ENCODE measurements at places on chromosomes 7 and 10.
A peak's percentile ranks its signal among the peaks of the same experiment; 100 is the strongest.

DNA sequence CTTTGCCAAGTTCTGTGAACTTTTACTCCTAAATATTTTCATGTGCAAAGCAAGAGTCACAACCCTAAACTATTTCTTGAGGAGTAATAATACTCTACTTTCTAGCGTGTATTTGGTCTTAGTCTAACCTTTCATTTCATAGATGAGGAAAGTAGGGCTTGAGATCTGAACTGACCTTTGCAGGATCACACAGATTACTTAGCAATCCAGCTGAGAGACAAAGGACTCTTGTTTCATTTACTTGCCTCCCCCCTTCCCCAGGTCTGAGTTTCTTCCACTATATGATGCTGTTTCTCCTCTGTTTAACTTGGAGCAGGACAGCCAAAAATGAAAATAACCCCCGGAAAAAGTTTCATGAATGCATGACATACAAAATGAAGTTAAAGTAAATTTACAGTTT lies 75.3 kb upstream of the PTN start:
- no peak for DNase-seq

DNA sequence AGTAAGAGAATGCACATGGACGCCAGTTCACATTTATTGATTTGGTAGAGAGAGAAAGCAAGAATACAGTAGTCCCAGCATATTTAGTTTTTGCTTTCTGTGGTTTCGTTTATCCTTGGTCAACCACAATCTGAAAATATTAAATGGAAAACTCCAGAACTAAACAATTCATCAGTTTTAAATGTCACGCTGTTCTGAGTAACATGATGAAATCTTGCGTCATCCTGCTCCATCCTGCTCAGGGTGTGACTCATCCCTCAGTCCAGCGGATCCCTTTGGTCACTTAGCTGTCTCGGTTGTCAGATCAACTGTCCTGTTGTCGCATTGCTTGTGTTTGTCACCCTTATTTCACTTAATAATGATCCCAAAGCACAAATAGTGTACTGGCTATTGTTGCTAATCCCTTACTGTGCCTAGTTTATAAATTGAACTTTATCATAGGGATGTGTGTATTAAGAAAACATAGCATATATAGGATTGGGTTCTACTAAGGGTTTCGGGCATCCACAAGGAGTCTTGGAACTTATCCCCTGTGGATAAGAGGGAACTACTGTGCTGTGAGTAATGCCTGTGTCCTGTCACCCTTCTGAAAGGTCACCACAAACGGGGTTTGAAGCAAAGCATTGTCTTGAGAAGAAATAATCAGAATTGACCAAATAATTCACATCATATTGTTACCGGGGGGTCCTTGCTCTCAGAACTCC lies 73.6 kb downstream of the OTUD1 start:
- peak; percentile 90 for DNase-seq

DNA sequence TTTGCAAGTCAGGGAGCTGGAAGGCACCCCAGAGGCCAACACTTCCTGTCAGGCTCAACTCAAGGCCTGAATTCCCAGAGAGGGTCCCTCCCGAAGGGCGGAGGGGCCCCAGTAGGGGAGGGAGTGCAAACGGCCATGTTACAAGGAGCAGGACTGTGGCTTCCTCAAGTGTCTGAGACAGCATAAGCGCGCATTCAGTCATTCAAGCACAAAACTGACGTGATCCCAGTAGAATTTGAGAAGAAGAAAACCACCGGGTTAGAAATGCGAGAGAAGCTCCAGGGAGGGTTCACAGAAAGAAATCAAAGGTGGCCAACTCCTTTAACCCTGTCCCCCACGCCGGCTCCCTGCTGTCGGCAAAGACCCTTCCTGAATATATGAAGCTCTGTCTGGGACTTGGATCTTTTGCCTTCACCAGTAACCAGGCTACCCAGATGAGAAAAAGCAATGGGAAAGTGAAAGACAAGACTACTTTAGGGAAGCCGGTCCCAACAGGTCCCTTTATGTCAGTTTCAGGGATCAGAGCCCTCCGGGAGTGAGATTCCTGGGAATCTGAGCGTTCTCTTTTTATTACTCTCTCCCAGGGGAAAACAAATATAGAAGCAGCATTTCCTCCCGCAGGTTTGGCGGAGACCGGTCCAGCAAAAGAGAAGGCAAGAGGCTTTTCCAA lies 1.3 kb downstream of the AFAP1L2 start:
- no peak for DNase-seq

- peak; percentile 31 for DNase-seq
Observed at GRCh38 chr7:150665896-150666295, 19.6 kb upstream of the GIMAP2 start.

DNA sequence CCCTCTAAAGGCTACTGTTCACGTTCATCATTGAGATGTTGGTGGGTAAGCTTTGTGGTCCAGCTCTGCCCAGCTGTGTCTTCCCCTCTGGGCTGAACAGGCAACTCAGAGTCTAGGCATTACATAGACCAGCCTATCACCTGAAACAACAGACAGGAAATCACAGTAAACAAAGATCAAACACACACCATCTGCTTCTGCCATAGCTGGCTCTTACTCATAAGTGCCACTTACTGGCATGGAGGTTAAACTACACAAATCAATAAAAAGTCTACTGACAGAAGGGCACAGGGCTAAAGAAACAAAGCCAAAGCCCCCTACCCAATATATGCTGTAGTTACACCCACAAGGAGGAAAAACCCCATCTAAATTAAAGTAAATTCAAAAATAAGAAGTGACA lies 35.0 kb downstream of the SEPTIN14 start:
- no peak for DNase-seq

DNA sequence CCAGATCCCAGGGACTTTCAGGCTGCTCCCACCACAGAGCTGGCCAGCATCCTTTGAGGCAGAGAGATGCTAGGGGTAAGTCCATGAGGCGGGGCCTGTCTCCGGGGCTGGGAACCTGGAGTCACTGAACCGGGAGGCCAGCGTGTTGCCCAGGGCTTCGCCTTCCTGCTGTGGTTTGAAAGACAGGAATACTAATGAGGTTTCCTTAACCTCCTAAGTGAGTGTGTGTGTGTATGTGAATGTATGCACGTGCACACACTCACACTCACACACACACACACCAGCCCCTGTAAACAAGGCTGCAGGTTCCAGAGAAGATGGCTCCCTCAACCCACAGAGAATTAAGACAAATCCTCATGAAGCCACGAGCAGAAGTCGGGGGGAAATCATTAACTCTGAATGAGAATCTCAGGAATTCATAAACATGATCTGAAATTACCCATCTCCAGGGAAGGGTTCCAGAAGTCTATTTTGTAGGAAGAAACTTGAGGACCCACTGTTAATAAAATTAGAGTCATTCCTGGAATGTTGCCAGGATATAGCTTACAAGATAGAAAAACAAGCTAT lies 20.3 kb upstream of the PFKP start:
- DNase-seq, result no peak

- DNase-seq, result peak; percentile 50
Observed at GRCh38 chr7:45021604-45022296, 21.7 kb downstream of the CCM2 start.

- DNase-seq, result no peak
Observed at GRCh38 chr10:82238291-82238690, 363.3 kb downstream of the NRG3 start.

DNA sequence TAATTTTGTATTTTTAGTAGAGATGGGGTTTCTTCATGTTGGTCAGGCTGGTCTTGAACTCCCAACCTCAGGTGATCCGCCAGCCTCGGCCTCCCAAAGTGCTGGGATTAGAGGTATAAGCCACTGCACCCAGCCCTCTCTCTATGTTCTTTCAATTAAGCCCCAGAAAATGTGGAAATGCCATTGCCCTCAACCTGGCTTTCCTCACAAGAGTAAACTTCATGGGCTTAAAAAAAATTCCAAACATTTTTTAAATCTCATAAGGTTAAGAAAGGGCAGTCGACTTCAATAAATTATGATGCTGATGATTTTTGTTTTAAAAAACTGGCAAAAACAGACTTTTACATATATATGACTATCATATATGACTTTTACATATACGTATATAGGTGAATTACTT lies 107.6 kb downstream of the TES start:
- no peak for DNase-seq

DNA sequence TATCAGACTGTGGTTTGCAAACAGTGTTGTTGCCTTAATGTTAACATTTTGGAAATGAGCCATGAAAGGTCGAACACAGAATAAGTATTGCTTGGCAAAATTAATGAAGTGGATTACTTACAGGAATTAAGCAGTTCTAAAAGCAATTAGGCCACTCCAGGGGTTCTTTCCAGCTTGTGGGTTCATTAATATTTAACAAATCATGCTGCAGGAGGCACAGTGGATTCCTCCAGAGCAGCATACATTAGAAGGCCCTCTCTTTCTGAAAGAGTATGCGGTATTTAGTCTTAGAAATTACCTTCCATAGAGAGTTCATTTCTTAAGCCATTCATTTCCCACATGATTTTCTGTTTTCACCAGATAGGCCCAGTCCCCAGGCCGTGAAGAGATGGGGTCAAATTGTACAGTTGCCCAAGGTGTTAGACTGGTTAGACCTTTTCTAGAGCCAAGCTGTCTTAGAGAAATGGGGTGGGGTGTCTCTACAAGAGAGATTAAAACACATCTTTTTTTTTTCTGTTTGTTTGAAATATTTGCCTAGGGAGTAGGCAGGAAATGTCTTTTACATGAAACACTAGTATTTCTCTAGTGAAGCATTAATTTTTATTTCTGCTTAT lies 40.0 kb upstream of the AGR3 start:
- no peak for DNase-seq

DNA sequence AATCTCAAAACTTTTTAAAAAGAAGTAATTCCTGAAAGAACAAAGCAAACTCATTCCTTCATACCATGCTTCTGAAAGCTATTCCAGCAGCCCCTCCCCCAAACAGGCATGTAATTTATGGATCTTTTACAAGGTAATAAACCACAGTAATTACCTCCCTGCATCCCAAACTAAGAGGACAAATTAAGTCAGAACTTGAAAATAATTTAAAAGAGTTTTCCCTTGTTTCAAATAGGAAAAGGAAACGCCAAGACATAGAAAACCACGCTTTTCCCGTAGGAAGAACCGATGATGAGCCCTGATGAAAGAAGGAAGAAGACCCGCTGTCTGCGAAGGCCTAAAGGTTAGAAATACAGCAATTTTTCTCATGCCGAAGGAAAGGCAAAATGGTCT lies 8.9 kb downstream of the HOXA4 start:
- no peak for DNase-seq

GRCh38 chr10:130491693-130492050 lies 355.5 kb downstream of the GLRX3 start:
- no peak for DNase-seq

- no peak for DNase-seq
Observed at GRCh38 chr7:30831936-30832335, 60.7 kb downstream of the MINDY4 start.

GRCh38 chr7:2873686-2874551 lies 29.8 kb upstream of the GNA12 start:
- peak; percentile 61 for DNase-seq

DNA sequence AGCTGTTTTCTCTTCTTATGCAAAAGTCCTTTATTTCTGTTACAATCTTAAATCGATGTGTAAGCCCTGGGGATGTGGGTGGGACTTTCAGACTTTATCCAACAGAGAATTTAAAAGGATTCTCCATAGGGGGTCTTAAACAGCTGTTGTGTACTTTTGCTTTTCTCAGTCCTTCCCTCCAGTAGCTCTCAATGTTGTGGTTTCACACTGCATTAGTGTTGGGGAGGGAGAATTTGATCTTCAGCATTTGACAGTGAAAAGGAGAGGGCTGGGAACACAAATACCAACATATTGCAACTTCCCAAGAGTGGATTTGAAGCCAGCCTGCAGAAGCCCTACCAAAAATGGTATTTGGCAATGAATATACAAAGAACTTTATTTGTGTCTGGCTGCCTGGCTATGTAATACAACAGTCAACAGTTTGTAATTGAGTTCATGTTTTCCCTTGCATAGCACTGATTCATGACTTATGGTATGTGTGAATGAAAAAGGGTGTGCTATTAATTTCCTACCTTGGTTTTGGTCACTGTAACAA lies 80.1 kb upstream of the CAPZA2 start:
- DNase-seq, result no peak

- no peak for DNase-seq
Observed at GRCh38 chr7:128103498-128104107, 72.4 kb upstream of the LRRC4 start.

DNA sequence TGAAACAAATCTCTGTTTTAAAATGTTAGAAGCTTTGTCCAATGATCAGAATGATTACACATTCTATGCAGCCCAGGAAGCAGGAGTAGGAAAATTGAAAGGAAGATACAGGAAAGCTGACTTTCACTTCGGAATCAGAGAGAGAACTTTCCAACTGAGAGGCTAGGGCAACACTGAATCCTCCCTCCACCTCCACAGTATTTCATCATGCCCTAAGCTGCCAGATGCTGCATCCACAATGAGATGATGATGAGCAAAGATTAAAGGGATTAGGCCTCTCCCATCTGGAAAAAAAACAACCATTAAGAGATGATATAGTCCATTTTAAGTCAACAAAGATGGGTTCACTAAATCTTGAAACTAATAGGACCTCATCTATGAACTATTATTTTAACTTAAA lies 215.6 kb downstream of the GPR37 start:
- DNase-seq, result no peak

DNA sequence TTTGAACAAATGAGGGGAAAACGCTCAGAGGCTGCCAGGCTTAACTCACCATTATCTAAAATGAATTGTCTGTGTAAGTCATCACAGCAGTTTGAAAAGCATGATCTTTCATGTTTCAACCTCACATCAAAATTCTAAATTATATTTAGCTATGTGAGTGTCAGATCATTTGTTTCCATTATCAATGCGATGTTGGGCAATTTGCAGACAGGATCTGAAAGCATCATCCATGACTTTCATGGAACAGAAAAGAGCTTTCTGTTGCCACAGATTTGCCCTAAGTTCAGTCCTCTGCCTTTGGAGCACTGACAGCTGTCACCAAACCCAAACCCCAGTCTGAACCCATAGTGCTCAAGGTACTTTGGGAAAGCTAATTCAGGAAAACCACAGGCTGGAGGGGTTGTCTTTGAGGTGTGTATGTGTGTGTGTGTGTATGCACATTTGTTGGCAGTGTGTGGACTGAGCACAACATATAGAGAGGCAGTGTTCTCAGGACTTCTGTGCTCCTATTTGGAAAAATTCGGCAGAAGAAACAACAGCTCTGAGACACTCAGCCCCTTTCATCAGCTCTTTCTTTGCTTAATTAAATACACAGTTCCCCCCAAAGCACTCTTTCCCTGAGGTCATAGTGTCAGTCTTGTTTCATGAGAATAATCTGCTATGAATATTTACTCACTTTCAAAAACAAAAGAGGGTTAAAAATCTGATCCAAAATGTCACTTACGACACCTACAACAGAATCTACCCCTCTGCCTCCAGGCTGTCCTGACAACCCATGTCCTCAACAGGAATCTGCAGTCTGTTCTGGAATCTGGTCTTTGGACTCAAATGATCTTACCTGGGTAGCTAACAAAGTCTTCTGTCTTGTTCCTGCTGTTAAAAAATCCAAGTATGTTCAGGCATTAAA lies 188.5 kb upstream of the KLF14 start:
- no peak for DNase-seq

GRCh38 chr7:36750451-36750850 lies 26.2 kb upstream of the AOAH start:
- DNase-seq, result peak; percentile 89

DNA sequence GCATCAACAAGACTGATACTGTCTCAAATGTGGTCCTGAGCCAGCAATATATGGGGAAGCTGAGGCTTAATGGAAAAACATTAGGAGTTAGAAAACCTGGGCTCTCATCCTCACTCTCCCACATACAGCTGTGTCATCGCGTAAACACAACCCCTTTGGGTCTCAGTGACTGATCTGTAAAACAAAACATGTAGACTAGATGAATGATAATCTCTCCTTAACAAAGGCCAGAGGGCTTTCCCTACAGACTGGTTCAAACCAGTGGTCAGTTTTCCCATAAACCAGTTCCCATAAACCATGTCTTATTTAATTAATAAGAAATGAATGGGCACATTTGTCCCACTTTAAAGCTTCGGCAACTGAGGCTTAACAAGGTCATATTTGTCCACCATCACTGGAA lies 48.1 kb downstream of the OSBPL3 start:
- no peak for DNase-seq
